Fibroblast of skin of back (primary cell): ENCODE measurements at places on chromosomes 1 and 21.

GRCh38 chr1:14778898-14779865, 180.7 kb downstream of the KAZN start:
- DNase-seq: peak; percentile 18

GRCh38 chr1:23922321-23922943, 9.3 kb upstream of the CNR2 start:
- DNase-seq: no peak

- DNase-seq: no peak
Observed at GRCh38 chr1:6511056-6511455, 19.6 kb upstream of the PLEKHG5 start.

DNA sequence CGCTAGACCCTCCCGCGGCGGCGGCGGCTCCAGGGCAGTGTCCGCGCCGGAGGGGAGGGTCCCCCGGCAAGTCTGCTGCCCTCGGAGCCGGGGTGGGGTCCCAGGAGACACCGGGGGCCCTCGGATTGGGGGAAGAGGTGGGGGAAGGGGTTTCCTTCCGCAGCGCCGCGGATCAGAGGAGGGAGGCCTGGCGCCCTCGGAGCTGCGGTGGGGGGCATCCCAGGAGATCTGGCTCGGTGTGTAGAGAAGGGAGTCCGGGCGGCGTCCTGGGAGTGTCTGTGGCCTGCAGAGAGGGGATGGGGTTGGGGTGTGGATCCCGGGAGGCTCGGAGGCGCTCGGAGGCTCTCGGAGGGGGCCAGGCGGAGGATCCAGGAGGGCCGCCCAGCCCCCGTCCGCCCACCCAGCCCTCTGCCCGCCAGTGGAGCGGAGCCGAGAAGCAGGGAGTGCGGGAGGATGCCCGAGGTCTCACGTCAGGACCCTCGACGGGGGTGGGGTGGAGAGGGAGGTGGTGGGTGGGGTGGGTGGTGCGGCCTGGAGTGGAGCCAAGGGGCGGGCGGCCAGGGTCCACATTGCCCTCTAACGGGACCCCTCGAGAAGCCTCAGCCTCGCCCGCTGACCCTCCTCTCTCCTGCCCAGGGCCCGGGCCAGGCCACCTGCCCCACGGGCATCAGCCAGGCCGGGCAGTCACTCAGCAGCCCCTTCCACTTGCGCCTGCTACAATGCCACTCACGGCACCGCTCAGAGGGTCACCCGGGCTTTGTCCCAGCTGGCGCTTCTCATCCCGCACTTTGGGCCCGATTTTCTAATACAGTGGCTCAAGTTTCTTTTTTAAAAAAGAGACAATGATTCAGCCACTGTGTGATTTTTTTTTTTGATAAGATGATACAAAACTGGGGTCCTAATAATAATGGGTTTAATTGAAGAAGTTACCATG, 60.2 kb upstream of the ARHGEF16 start:
- no peak for DNase-seq

GRCh38 chr1:209431813-209432442, 151.6 kb upstream of the CAMK1G start:
- DNase-seq: no peak

GRCh38 chr1:90856463-90857007, 139.4 kb upstream of the BARHL2 start:
- DNase-seq: no peak

GRCh38 chr1:106755682-106756406, 300.6 kb upstream of the PRMT6 start:
- DNase-seq: peak; percentile 79

GRCh38 chr21:25234857-25235801, 372.2 kb downstream of the MRPL39 start:
- no peak for DNase-seq

- no peak for DNase-seq
Observed at GRCh38 chr1:75588779-75589475, 22.0 kb downstream of the SLC44A5 start.

- no peak for DNase-seq
Observed at GRCh38 chr1:78543941-78544643, 53.3 kb downstream of the PTGFR start.

DNA sequence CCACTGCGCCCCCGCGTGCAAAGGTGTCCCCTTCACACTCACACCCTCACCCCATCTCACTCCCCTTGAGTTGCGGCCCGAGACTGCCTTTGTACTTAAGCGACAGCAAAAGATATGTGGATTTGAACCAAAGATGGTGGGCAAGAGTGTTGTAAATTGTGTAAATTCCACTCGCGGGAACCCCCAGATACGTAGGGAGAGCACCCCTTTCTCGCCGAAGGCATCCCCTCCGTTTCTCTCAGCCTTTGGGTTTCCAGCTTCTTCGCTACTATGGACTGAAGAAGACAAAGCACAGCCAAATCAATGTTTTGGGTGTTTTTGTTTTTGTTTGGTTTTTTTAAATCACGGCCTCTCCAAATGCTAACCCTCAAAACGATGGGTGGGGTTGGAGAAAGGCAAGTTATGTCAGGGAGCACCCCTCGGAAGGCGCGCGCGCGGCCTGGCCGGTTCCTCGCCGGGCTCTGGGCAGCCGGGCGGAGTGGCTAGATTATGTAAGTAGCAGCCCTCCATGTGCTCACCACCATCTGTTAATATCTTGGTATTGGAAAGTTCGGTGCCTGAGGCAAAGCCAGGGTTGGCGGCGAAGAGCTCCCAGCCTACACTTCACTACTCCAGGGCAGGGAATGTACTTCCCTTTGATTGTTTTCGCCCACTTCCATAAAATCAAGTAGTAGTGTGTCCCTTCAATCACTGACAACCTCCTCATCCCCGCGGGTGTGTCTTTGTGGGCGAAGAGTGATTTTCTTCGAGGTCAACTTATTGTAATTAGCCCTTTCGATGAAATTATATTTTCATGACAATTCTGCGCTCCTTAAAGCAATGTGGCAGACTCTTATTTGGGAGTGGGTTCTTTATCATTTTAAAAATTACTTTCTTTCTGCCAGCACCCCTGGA, 4.0 kb upstream of the PROX1 start:
- no peak for DNase-seq

DNA sequence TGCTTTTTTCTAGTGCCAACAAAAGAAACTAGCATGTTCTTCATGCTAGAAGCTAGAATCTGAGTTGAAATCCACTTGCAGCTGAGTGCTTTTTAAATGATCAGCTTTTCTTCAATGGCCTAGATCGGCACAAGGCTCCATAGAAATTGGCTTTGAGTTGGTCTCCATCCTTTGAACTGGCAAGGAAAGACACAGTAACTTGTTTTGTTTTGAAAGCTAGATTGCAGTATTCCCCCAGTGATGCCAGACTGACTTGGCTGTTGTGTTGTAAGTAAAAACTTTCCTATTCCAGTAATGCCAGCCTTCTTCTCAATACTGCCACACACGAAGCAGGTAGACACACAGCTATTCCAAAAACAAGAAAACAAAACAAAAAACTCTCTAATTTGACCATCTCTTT, 139.1 kb downstream of the FMN2 start:
- DNase-seq: no peak

GRCh38 chr1:96515430-96515829, 206.2 kb upstream of the PTBP2 start:
- DNase-seq: no peak

- no peak for DNase-seq
Observed at GRCh38 chr1:153679337-153680119, 1.0 kb downstream of the NPR1 start.

GRCh38 chr1:231796141-231796540, 169.6 kb downstream of the DISC1 start:
- no peak for DNase-seq

- no peak for DNase-seq
Observed at GRCh38 chr1:183638649-183639387, 3.2 kb upstream of the ARPC5 start.

GRCh38 chr1:94559921-94560320, 18.4 kb upstream of the F3 start:
- DNase-seq: no peak

- DNase-seq: no peak
Observed at GRCh38 chr1:204564835-204565234, 48.6 kb downstream of the MDM4 start.

- DNase-seq: no peak
Observed at GRCh38 chr1:154276797-154277196, 4.4 kb downstream of the HAX1 start.

DNA sequence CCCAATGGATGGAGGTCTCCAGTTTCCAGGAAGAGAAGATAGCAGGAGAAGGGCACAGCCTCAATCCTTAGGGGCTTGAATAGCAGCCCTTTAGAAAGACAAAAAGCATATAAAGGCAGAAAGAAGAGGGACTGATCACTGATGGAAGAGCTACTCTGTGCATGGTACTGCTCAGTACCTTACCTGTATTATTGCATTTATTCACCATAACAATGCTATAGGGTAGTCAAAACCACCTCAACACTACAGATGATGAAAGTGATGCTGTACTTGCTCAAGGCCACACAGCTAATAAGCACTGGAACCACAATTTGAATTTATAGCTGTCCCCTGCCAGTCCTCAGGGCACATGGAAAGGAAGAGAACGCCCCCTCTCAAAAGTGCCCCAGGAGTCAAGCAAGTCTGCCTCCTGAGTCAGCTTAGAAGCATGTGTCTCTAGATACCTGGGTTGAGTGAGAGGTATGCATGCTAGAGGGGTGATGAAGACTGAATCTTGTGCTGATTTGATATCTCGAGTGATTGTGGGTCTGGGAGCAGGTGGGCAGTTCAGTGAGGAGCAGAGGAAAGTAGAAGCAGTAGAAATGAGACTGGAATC, 13.6 kb downstream of the DDAH1 start:
- no peak for DNase-seq

DNA sequence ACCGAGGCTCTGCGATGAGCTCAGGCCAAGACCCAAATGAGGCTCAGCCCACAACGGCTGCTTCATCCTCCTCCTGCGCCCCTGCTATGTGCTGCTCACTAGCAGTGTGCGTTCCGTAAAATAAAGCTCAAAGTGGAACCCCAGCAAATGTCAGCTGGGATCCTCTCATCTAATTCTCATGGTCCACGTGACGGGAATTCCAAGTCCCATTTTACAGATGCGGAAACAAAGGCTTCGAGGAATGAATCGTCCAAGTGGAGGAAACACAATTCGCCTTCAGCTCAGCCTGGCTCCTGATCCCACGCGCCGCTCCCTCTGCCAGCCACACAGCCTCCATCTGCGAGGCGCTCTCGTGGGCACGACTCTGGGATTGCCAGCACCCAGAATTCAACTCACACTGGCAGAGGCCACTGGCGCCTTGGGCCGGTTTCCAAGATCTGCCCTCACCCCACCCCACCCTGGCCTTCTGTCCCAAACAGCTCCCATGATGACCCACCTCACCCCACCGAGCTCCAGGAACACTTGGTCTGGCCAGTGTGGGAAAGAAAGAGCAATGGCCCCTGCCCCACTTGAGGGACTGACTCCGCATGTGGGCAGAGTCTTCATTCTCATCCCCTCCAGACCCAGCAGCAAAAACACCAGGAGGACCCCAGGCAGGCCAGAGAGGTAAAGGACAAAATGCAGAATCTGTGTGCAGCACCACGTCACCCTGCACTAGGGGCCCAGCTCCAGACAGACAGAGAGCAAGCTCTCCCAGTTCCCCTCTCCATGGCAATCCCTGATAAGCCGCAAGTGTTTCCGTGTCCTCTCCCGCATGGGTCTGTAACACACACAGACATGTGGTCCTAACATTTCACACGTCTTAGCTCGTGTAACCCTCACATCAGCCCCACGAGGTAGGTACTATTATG, 10.5 kb downstream of the CASZ1 start:
- no peak for DNase-seq

GRCh38 chr1:212256369-212256768, 28.8 kb upstream of the PPP2R5A start:
- DNase-seq: no peak

DNA sequence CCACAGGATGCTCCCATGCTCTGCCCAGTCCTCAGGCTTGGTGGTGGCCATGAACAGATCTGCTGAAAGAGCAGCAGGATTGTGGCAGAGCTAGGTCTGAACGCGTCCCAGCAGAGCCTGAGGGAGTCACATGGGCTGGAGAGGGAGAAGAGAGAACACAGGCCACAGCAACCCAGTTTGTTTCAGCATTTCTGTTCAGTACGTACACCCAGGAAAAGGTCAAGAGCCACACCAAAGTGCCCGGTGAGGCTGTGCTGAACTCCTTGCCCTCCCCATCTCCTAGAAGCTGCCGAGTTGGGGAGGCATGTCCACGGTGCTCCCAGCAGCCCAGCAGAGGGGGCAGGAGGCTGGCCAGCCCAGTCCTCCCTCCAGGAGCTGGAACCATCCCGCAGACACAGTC, 5.5 kb downstream of the PKP1 start:
- no peak for DNase-seq

DNA sequence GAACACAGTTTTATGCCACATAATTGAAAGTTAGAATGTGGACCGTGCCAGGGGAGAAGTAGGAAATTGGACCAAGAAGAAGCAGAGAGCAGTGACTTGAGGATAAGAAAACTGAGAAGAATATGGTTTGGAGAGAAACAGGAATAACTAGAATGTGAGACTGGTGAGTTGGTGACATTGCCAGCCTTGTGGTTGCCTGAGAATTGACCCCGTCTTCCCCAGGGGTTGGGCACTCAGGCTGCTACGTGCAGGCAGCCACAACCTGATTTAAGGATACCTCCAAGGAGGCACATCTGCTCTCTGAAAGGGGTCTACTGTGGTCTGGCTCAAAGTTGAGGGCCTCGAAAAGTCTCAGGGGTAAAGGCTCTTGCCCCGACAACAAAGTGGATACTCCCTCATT, 112.1 kb upstream of the ARTN start:
- DNase-seq: no peak

DNA sequence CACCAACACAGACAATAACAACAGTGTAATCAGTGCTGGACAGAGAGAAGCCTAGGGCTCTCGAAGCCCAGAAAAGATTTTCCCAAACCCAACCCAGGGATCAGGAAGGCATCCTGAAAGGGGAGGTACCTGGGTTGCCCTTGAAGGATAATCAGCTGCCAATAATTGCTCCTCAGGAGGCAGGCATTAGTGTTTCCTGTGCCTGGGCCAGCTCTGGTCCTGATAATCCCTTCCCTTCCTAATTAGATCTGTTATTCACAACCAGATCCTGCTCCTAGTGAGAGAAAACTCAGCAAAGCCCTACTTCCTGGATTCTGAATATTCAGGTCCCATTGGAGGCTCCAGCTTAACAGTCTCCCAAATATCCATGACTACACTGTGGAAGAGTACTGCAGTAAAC, 117.4 kb downstream of the DMRTA2 start:
- no peak for DNase-seq

GRCh38 chr1:93958726-93959100, 49.5 kb upstream of the GCLM start:
- no peak for DNase-seq

DNA sequence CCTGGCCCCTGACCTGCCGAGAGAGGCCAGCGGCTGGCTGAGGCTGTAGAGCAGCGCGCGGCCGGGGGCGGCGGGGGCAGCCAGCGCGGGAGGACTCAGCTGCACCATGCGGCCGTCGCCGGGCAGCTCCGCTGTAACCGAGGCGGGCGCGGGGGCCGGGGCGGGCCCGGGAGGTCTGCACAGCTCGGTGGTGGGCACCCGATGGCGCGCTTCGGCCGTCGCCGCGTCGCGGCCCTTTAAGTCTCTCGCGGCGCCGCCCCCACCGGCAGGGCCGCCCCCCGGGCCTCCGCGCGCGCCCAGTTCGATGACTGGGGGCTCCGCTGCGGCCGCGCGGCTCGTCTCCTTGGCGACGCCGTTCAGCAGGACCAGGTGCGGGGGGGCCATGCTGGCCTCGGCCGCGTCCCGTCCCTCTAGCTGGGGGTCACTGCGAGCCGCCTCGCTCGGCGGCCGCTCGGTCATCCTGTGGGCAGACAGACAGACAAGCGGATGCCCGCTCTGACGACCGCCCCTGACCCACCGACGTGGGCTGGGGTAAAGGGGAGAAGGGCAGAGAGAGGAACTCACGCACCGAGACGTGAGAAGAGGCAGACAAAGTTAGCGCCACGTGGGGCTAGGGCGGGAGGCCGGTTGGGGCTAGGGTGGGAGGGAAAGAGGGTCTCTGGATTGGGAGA, 6.5 kb downstream of the TAL1 start:
- no peak for DNase-seq

- peak; percentile 27 for DNase-seq
Observed at GRCh38 chr1:3192825-3193224, 123.8 kb downstream of the PRDM16 start.
